Right ventricle myocardium inferior (tissue), 1 donor: ENCODE measurements at places on chromosomes 16 and 17. TPM values are rescaled to one million over a fixed set of nuclear protein-coding genes. Genes with fewer than 3 reads are reported as not detected.

- peak; percentile 69 for DNase-seq
Measured at GRCh38 chr16:17470182-17470907, 415 bp downstream of the XYLT1 start.

MRPL12 gene
- total RNA-seq = 177 TPM

GRCh38 chr16:29903590-29903989, 3.3 kb downstream of the ASPHD1 start:
- no peak for DNase-seq

DNA sequence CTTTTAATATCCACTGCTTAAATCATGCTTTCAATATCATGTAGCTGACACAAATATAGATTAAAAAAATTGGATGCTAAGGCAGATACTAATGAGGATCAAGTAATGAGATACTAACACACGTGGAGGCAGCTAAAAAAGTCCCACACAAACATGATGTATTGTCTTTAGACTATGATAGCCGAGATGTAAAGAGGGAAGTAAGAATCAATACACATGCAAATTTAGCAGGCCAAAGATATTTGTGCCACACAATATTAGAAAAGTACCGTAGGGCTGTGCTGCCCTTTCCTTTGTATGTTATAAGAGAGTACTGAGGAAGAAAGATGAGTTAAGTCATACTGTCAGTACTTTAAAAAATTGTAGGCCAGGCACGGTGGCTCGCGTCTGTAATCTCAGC, 51.4 kb upstream of the STAC2 start:
- DNase-seq = no peak

- DNase-seq = no peak
Measured at GRCh38 chr17:77414811-77415400, 274.1 kb downstream of the SEC14L1 start.

DNA sequence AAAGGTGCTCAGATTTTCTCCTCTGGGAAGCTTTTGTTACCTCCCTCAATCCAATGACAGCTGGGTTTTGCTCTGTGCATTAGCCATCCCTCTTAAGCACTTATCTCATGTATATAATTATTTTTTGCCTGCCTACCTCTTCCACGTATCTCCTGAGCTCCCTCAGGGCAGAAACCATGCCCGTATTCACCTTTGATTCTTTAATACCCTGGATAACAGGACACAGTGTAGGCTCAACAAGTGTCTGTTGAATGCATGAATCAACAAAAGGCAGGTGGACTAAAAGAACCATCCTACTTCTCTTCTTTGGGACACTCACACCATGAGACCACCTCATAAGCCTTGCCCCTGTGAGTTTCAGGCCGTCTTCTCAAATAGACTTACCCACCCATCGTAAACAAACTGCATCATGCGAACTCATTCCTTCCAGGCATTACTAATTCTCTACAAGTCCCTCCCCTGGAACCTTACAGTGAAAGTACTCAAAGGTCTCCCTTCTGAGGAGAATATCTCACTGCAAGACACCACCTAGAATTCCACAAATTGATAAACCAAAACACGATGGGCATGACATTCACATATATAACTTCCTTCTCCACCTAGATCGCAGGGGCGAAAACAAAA, 3.2 kb downstream of the ARHGAP17 start:
- no peak for DNase-seq

GRCh38 chr17:57551321-57552079, 193.6 kb downstream of the CCDC182 start:
- DNase-seq = peak; percentile 47

DNA sequence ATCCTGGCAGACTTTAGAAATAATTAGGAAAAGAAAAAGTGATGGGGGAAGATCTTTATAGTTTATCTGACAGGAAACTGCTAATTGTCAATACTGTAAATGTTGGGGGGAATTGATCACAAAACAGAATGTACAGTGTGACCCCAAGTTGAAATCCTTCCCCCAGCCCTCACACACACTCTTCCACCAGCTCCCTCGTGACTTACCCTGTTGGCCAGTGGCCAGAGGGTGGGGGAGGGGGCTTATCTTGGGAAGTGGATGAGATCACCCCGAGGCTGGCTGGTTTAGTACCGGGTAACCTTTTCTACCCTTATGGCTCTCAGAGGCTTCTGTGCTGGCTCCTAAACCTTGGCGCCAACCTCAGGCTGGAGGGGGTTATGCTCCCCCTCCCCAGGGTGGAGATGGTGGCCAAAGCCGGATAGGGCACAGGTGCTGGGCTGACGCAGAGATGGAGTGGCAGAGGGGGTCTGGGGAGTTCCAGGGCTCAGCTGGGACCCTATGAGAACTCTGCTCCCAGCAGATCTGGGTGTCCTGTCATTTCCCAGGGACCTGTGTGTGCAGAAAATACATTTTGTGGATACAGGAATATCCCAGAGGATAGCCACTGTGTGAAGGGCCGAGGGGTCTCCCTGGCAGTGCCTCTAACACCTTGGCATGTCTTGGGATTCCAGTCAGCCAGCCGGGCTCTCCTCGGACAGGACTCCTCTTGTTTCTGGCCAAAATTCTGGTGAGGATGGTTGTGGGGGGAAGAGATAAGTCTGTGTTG, 18.6 kb downstream of the CDH16 start:
- no peak for DNase-seq

C16orf89 gene
- total RNA-seq = 3.5 TPM

DNA sequence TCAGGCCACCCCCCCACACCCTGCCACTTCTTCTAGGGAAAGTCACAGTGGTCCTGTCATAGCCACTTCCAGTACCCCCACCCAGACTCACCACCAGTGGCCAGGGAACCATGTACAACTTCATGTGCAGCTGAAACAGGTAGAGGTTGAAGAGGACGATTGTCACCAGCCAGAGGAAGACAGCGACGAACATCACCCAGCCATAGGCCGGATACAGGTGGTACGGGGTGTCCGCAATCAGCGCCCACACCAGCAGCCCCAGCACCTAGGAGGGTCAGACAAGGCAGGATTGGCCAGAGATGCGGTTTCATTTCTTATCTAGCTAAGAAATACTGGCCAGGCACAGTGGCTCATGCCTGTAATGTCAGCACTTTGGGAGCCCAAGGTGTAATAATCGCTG, 16.7 kb downstream of the ARL2BP start:
- no peak for DNase-seq

- no peak for DNase-seq
Measured at GRCh38 chr16:62921904-62922303, 885.7 kb upstream of the CDH8 start.

DNA sequence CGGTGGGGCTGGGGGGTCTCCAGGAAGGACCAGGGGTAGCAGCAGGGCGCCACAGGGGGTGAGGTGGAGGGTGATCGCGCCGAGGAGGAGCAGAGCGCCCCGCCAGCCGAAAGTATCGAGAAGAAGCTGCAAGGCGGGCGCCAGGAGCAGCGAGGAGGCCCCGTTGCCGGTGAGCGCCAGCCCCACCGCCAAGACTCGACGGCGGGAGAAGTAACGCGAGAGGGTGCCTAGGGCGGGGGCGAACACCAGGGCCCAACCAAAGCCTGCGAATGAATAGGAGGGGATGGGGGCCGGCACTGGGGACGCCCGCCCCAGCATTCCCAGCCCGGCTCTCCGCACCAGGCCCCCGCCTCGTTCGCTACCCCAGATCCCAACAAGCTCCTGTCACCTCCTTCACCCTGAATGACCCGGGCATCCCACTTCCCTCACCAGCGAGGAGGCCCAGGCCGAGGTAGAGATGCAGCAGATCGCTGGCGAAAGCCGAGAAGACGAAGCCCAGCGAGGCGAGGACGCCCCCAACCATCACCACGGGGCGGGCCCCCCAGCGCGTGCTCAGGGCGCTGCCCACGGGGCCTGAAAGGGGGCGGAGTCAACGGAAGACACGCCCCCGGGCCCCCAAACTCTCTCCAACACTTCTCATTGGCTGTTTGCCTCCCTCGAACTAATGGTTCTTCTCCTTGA, 1.3 kb downstream of the SLC16A11 start:
- DNase-seq = no peak

DNA sequence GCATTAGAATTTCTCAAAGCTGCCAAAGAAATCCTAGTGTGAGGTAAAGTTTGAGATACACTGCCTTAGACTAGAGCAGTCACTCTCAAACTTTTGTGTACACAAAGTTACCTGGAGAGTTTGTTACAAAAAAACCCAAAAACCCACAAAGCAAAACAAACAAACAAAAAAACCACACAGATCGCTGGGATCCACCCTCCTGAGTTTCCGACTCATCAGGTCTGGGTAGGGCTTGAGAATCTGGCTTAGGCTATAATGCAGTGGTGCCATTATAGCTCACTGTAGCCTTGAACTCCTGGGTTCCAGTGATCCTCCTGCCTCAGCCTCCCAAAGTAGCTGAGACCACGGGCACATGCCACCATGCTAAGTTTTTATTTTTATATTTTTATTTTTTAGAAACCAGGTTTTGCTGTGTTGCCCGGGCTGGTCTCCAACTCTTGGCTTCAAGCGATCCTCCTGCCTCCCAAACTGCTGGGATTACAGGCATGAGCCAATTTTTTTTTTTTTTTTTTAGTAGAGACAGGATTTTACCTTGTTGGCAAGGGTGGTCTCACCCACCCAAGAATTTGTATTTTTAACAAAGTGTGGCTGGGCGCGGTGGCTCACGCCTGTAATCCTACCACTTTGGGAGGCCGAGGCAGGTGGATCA, 22.3 kb upstream of the SMG1 start:
- DNase-seq = no peak

- peak; percentile 18 for DNase-seq
Measured at GRCh38 chr17:3957735-3958599, 6.3 kb downstream of the ATP2A3 start.

SPIRE2 gene
- total RNA-seq = 0.54 TPM

- no peak for DNase-seq
Measured at GRCh38 chr17:8922451-8922850, 43.1 kb downstream of the PIK3R5 start.

GRCh38 chr17:29674281-29674680, 51.6 kb upstream of the CORO6 start:
- DNase-seq = no peak

KRTAP4-9 gene
- total RNA-seq = not detected

SLC38A8 gene
- 3.1 TPM for total RNA-seq

NT5M gene
- total RNA-seq = 8.3 TPM

DNA sequence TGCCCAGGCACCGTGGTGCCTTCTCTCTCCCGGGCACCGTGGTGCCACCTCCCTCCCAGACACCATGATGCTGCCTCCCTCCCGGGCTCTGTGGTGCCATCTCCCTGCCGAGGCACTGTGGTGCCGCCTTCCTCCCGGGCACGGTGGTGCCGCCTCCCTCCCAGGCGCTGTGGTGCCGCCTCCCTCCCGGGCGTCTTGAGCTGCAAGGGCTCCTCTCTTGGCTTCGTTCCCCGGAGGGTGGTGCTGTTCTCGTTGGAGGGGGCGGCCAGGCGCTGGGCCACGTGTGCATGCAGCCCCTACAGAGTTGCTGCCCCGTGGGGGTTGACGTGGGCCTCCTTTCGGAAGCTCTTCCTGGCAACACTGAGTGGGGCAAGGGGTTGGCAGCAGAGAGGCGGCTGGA, 8.2 kb downstream of the CENPX start:
- no peak for DNase-seq

- no peak for DNase-seq
Measured at GRCh38 chr17:44918006-44918405, 2.7 kb upstream of the GFAP start.

GRCh38 chr16:23498863-23499262, 11.4 kb downstream of the GGA2 start:
- no peak for DNase-seq

GRCh38 chr17:3828151-3828851, 17.7 kb downstream of the NCBP3 start:
- DNase-seq = no peak

BRICD5 gene
- 13.2 TPM for total RNA-seq

CCDC144A gene
- 1.5 TPM for total RNA-seq

DNA sequence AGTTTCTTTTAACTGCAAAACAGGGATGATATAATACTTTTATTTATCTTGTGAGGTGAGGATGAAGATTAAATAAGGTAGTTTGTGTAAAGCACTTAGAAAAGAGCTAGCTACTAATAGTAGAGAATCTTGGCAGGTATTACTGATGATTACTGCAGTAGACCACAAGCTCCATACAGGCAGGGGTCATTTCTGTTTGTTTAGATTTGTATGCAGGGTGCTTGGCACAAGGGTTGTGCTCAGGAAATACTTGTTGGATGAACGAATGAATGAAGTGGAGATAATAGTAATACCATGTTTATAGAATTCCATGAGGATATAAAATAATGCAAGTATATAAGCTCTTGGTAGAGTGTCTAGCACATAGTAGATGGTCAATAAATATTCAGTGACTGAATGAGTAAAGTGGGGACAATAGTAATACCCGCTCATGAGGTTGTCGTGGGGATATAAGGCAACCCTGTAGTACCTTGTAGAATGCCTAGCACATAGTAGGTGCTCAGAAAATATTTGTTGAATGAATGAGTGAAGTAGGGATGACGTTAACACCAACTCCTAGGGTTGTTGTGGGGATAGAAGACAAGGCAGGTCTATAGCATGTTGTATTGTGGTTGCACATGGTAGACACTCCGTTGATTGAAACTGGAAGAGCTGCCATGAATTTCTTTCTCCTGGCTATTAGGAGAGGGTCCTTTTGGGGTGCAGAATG, 83.0 kb downstream of the ABCC1 start:
- no peak for DNase-seq

GRCh38 chr17:72259922-72260321, 139.1 kb downstream of the SOX9 start:
- DNase-seq = no peak

DNA sequence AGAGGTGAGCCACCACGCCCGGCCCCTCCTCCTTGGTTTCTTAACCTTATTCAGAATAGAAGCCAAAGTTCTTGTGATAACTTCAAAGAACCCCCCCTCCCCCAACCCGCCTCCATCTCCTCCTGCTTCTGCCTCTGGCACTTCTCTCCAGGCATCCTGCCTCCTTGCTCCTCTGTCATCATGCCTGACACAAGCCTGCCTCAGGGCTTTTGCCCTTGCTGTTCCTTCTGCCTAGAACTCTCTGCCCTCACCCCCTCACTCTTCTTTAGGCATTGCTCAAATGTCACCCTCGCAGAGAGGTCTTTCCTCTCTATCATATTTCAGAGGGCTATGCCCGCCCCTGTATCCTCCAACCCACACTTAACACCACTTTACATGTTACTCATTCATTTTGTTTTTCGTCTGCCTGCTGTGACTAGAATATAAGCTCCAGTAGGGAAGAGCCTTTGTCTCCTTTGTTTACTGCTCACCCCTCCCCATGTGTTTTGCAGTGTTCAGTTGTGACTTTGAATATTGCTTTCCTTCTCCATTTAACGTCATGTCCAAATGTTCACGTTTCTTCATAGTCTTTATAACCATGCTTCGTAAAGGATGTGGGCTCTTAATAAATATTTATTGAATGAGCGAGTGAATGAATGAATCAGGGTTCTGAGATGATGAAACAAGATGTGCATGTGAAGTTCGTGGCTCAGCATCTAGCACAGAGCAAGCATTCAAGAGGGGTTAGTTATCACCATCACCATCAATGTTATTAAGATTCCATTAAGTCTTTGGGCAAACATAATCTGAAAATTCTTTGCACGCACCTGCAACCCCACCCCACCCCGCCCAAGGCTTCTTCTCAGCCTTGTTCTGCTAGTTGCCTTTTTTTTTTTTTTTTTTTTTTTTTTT, 186.2 kb upstream of the WSCD1 start:
- no peak for DNase-seq
